B cell (primary cell): ENCODE measurements at places on chromosomes 1 and 21. TPM values are rescaled to one million over a fixed set of nuclear protein-coding genes. Genes with fewer than 3 reads are reported as not detected.
A peak's percentile ranks its signal among the peaks of the same experiment; 100 is the strongest.

The RHEX gene
- total RNA-seq: 12.8 and 14.1 TPM in 2 replicates

The TMIGD3 gene
- not detected in 2 replicates for total RNA-seq

The SGIP1 gene
- not detected in 2 replicates for total RNA-seq

The RASSF5 gene
- 144 and 146 TPM in 2 replicates for total RNA-seq

The MACO1 gene
- total RNA-seq: 20.7 and 21.2 TPM in 2 replicates

The TCHHL1 gene
- total RNA-seq: not detected in 2 replicates

DNA sequence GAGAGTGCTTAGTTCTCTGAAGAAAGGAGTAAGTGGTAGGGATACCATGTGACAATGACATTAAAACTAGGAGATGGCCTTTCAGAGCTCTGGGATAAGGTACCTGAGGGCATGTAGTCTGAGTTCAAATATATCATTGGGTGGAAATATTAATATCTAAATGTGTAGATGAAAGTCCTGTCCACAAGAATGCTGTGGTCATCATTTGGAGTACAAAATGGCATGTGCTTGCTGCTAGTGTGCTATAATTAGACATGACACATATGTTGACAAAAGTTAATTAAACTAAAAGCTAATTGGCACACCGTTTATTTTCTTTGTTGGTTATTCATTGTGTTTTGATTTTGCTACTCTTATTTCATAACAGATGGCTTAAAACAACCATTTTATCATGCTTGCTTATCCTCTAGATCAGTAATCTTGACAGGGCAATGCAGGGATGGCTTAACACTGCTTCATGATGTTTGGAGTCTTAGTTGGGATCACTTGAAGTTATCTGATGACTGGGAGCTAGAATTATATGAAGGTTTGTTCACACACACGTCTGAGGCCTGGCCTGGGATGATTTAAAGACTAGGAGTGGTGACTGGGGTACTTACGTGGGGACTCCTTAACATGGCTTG, 31.0 kb downstream of the CC2D1B start:
- no peak for DNase-seq

DNA sequence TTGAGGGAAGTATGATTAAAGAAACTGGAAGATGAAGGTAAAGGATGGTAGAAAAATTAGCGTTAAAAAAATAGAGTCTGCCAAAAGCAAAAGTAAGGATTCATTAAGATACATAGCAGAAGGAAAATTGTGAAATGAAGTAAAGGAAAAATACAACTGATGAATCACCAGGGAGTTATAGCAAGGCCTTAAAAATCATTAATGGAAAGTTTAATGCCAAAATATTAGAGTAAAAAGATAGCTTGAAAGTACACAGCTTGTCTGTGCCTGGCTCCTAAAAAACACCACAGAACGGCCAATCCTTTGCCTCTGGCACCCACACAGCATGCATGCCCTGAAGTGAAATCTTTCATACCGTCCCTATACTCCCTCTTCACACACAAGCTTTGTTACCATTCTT, 66.9 kb upstream of the APOBEC4 start:
- DNase-seq: no peak

DNA sequence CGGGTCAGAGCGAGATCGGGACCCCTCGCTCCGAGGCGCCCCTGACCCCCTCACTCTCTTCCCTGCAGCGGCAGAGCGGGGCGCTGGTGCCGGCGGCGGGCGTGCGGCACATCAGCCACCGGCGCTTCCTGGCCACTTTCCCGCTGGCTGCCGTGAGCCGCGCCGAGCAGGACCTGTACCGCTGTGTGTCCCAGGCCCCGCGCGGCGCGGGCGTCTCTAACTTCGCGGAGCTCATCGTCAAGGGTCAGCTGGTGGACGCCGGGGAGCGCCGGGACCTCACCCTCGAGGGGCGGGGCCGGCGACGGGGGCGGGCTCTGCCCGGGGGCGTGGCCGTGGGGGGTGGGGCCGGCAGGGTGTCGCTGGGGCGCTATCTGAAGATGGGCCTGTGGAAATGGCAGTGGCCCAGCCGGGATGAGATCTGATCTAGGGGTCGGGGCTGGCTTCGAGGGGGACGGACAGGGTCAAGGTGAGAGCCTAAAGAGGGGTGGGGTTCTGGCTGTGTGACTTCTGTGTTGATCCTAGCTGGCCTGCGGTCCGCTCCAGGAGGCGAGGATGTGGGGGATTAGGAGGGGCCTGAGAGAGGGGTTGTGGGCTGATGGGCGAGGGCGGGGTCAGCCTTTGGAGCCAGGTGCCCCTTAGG, 23.6 kb downstream of the PTPRU start:
- DNase-seq: peak; percentile 48

- no peak for DNase-seq
These were observed 36.0 kb downstream of the WNT2B start for GRCh38 chr1:112544751-112545150.

DNA sequence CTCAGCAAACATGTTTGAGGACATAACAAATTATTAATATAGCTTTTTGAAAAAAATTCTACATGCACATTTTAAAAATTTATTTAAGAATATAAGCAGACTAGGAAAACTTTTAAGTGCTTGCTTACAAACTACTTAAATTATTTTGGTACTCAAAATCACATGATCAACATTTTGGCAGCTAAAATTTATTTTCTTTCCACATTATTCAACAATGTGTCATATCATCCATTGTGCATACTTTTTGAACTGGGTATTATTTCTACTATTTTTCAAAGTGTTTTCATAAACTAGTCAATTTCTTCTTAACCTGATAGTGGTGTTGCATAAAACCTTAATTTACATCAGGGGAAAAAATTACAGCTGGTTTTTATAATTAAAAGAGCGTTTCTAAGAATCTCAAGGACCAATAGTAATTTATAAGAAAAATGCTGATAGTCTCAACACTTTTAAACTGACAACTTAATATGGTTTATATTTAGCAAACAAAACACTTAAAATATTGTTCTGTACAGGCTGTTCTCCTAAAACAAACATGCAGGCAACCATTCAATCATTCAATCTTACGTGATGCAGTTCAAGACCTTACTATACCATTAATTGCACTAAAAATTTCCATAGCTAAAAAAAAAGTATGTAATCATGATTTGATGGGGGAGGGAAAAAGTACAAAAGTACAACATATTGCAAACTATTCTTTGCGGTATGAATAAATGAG, 105.0 kb downstream of the GPATCH2 start:
- no peak for DNase-seq

DNA sequence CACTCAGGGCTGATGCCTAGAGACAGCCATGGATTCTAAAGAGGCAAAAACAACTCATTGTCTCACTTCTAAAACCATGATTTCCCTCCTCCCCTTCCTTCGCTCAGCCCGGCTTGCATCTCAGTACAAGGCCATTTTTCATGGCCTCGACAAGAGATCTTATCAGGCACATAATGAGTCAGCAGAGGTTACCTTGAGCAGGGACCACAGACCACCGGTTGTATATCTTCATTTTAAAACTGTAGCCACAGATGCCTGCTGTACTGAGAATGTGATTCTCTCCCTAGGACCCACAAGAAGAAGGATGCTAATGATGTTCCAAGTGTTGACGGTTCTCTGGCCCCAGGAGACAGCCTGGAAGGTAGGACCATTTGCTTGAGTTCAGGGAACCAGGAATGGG, 331.9 kb downstream of the AJAP1 start:
- no peak for DNase-seq

- DNase-seq: no peak
These were observed 1.1 kb upstream of the PRRX1 start for GRCh38 chr1:170662561-170663403.

DNA sequence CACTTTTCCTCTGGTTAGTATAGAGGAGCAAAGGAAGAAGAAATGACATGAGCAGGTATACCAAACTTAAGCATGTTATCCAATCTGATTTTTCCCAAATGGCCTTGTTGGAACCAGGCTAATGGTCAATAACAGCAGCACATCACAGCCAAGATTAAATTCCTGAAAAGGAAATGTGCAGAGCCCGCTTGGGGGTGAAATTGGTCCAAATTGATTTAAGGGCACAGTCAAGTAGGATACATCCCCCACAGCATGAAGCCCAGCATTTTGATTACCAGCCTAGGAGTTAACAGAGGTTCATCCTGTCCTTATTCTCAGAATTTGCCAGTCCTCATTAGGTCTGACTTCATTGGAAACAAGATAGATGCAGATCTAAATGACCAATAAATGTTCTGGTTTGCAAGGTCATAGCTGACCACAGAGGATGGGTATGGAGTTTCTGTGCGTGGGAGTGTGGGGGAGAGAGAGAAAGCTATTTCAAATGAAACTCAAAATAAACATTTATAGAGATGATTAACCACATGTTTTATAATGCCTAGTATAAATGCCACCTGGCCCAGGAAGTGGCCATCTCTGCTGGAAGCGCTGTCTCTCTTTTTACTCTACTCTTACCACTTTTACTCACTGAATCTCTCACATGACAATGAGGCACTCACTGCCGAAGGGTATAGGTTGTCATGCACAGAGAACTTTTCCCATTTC, 38.7 kb downstream of the RGS5 start:
- DNase-seq: no peak

DNA sequence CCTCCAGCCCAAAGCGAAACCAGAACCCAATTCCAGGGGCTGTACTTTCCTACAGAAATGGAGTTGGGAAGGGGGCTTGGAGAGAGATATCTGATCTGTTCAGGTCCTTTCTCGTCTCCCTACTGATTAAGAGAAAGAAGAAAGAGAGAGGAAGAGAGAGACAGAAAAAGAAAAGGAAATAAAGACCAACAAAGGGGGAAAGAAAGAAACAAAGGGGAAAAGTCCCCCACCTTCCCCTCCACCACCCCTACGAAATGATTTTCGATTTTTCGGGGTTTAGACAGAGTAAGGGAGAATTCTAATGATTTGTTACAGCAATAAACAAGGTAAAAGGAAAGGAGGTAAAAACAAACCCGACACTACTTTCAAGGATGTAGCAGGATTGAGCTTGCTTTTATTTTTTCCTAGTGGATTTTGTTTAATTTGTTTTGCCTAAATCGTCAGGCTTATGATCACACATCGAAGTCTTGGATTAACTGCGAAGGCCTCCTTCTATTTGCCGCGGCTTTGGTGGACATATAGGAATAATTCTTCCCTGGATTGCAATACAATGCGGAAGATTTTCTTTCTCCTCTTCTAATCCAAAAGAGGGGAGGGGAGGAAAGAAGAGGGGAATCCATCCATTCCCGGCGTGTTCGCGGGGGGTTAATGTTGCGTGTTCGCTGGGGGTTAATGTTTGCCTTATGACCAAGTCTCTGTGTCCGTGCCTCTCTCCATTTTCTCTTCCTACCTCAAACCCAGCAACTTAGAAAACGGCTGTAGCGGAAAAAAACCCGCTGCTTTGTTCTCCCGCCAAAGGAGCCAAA, 1.9 kb downstream of the TAL1 start:
- peak; percentile 48 for DNase-seq

DNA sequence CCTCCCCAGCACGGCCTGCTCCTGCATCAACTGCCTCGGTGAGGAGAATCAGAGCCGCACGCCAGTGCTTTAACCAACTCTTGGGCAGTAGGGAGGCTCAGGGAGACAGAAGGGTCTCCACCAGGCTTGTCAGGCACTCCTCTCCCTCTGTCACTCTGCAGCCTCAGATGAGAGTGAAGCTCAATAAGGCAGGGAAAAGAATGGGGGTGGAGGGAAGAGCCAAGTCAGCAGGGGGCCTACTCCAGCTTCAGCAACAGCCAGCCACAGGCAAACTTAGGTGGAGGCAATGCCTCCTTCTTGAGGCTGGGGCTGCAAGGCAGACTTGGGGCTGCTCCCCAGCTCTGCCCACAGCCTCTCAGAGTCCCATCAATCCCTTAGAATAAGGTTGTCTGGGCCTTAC, 51.8 kb upstream of the A3GALT2 start:
- DNase-seq: no peak

DNA sequence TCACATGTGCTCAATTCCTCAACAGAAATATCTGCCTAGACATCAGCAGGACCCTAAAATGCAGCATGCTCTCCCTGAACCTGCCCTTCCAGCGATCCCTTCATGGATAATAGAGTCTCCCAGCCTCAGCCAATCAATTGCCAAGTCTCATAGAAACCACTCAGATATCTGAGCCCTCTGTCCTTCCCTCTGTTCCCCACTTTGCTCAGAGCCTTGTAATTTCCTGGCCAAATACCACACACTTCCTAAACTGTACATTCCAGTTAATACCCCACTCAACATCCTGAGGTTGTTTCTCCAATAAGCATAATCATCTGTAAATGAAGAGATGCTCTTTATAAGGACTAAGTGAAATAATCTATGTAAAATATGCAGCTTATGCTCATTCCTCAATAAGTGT, 59.3 kb upstream of the PTGFRN start:
- DNase-seq: no peak

DNA sequence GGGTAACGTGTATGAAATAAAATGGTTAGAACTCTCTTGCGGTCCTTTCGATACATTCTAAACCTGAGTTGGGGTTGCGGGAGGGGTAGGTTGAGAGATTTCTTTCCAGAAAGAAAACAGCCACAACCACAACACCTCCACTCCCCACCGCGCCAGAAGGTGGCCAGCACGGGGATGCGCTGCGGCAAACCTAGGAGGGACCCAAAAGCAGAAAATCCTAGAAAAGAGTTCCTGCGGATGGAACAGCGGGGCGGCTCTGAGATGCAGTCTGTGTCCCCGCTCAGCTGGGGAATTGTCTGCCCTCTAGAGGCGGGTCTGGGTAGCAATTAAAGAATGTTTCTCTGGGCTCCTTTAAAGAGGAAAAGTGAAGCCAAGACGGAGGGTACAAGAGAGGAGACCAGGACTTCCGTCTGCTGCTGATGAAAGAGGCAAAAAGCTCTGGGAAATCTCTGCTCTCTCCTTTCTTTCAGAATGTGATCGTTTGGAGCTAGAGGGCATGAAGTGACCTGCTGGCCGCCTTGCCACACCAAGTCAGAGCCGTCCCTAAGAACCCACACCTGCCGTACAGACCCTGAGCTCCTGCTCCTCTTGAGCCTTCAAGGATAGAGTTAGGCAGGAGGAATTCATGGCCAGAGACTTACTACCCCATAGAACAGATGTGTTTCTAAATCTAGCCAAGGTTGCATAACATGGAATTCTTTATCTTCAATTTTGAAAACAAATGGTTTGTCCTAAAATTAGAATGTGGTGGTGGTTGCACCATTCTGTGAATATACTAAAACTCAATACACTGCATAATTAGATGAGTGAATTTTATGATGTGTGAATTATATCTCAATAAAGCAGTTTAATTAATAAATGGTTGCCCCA, 46.5 kb upstream of the COA6 start:
- DNase-seq: peak; percentile 72

DNA sequence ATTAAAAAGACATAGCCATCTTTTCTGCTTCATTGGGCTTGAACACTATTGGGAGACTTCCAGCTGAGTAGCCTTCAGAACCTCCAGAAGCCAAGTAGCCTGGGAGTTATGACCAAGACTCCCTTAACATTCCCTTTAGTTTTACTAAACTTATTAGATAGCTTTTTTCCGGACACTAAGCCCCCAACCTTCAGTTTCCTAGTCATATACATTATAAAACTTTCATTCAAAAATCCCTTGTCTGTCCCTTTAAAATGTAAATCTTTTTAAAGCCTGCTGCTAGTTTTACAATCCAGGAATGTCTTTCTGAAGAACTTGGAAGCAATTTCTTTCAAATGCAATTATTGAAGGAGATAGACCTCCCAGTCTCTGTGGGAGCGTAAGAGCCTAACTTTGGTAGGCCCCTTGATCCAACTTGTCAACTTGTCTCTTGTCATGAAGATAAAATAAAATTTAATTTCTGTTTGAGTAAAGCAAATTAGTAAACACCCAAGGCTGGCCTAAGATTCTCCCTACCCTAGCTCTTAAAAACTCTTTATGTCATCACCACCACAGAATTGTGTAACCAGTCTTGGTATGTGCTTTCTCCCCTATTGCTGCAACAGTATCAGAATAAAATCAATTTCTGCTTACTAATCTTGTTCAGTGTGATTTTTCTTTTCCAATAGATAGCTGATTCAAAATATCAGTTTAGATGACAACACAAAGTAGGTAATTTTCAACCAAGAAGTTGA, 796.2 kb downstream of the PLA2G4A start:
- no peak for DNase-seq

GRCh38 chr1:10727751-10728232, 68.7 kb downstream of the CASZ1 start:
- no peak for DNase-seq
